ENCODE measurements at places on chromosomes 3 and 15.

DNA sequence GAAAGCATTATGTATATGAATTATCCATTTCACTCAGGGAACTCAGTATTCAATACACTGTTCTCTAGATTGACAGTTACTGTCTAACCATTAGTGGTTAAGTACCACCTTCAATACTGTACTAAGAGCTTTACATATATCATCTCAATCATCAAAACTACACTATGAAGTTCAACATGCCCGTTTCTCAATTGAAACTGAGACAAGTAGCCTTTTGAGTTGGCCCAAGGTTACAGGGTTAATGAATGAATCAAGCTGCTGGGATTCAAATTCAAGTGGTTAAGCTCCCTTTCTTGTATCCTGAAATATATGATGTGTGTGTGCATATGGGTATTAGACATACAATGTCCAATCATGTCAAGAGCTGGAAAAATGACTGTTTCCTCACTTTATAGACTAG is 5.8 kb downstream of the TASOR start:
- no peak for DNase-seq

DNA sequence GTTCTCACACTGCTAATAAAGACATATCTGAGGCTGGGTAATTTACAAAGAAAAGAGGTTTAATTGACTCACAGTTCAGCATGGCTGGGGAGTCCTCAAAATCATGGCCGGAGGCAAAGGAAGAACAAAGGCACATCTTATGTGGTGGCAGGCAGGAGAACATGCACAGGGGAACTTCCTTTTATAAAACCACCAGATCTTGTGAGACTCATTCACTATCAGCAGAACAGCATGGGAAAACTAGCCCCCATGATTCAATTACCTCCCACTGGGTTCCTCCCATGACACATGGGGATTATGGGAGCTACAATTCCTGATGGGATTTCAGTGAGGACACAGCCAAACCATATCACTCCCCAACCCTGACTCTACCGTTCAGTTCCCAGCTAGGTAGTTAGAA is 59.7 kb upstream of the MINAR1 start:
- no peak for DNase-seq

DNA sequence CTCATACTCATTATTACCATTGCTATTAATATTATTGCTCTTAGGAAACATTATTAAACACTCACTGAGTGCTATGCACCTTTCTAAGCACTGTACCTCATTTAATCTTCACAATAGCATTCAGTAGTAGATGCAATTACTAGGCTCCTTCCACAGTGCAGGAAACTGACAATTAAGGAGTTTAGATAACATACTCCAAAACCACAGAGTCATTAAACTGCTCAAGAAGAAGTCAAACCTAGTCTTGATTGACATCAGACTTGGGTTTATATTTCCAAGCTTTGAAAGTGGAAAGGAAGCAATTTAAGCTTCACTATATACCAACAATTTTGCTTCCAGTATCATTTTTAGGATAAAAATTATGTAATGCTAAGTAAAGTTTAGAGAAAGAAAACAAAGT is 490.1 kb upstream of the ARRDC4 start:
- no peak for DNase-seq

GRCh38 chr3:46542801-46543201 is 23.3 kb downstream of the LRRC2 start:
- no peak for DNase-seq

DNA sequence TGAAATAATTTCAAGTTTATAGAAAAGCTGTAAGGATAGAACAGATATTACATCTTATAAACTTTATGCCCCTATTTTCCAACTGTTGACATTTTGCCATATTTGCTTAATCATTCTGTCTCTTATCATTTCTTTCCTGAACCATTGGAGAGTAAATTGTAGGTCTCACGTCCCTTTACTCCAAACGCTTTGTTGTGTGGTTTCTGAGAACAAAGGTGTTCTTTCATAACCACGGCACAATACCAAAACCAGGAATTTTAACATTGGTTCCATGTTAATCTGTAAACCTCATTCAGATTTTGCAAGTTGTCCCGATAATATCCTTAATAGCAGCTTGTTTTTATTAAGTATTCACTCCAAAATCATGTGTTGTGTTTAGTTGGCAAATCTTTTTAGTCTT is 134.8 kb downstream of the AKAP13 start:
- DNase-seq, result no peak
